H4 (cell line): ENCODE measurements at places on chromosomes 16 and 17.

GRCh38 chr17:77810536-77810935 is 148.0 kb upstream of the TNRC6C start:
- peak; percentile 67 for DNase-seq

DNA sequence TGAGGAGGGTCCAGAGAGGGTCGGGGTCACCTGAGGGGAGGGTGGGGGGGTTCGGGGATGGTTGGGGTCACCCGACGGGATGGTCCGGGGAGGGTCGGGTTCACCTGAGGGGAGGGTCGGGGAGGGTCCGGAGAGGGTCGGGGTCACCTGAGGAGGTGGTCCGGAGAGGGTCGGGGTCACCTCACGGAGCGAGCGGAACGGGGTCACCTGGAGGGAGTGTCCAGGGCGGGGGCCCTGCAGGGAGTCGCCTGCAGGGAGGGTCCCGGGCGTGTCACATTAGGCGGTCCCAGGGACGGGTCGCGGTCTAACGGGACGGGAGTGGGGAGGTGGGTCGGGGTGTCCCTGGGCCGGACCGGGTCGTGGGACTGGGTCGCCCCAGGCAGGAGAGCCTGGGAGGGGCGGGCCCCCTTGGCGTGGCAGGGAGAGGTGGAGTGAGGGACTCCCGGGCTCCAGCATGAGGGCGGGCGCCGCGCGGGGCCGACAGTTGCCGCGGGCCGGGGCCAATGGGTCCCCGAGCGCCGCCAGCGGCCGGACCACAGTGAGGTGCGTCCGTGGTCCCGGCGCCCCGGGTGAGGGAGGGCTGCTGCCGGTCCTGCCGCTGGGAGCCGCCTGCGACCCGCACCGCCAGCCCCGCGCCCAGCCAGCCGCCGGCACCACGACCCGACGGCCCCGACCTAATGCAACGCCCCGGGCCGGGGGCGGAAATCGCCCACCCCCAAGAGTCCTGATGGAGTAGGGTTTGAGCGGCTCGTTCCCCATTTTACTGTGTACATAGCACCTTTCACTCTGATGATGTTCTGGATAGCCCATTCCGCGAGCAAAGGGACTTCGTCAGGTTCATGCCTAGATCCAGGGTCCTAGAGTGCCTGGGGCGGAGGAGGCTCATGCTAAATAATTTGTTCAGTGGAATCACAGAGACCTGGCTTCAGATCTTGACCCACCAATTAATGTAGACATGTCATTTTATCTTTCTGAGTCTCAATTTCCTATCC is 1.2 kb upstream of the ABCA3 start:
- DNase-seq = no peak

DNA sequence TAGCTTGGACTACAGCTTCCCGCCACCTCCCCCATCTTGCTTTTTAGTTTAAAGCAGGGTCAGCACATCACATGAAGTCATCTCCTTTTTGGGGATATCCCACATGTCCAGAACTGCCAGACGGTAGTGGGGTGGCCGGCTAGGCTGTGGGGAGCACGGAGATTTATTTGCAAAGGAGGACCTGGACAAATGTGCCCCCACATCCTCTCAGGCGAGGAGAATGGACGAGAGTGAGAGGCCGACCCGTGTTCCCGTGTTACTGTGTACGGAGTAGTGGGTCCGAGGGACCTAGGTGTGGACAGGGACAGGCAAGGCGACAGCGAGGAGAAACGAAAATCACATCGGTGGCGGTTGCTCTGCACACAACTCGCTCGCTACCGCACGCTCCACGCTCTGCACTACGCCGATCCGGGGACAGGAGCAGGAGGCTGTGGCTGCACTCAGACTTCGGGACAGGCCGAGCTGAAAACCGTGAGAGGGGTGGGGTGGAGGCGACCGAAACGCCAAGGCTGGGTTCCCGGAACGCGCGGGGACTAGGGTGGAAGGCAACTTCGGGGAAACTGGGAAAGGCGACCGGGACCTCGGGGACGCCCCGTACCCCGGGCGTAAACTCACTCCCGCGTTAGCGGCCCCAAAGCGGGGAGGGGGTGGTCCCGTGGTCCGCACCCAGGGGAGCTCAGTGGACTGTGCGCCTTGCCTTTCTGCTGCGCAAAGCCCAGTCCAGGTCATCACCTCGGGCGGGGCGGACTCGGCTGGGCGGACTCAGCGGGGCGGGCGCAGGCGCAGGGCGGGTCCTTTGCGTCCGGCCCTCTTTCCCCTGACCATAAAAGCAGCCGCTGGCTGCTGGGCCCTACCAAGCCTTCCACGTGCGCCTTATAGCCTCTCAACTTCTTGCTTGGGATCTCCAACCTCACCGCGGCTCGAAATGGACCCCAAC is at the start of gene MT1A:
Gene MT1A (plus strand): TSS at position 853 of the 937 bp plus-strand sequence. CDS start 73 bp downstream, at position 926.
- no peak for DNase-seq

- peak; percentile 64 for DNase-seq
These were observed 330.3 kb upstream of the CDH5 start for GRCh38 chr16:66036184-66036583.

- DNase-seq = no peak
These were observed 58.3 kb downstream of the PRMT7 start for GRCh38 chr16:68369168-68369567.

DNA sequence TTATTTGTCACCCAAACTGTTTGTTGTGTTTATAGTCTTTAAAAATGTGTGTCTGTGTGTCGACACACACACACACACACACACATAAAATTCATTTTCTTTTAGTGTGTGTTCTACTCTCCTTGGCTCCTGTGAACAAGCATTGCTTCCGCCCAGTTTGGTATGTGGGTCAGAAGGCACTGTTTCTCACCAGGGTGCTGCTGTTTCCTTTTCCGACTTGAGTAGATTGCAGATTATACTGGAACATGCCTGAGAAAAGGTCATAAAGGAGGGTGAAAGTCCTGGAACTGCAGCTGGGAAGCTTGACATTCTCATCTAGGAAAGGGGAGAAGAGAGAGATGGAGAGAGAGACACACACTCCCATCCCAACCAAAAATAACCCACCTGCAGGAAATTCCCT is 330.3 kb downstream of the BCAS3 start:
- no peak for DNase-seq

- no peak for DNase-seq
These were observed 8.3 kb upstream of the PSMD3 start for GRCh38 chr17:39972271-39972670.

- no peak for DNase-seq
These were observed 7.5 kb downstream of the ANKRD11 start for GRCh38 chr16:89482817-89483205.

- DNase-seq = no peak
These were observed 9.8 kb upstream of the SOST start for GRCh38 chr17:43768382-43768781.

GRCh38 chr17:41697122-41697962 is 8.7 kb downstream of the EIF1 start:
- peak; percentile 47 for DNase-seq

DNA sequence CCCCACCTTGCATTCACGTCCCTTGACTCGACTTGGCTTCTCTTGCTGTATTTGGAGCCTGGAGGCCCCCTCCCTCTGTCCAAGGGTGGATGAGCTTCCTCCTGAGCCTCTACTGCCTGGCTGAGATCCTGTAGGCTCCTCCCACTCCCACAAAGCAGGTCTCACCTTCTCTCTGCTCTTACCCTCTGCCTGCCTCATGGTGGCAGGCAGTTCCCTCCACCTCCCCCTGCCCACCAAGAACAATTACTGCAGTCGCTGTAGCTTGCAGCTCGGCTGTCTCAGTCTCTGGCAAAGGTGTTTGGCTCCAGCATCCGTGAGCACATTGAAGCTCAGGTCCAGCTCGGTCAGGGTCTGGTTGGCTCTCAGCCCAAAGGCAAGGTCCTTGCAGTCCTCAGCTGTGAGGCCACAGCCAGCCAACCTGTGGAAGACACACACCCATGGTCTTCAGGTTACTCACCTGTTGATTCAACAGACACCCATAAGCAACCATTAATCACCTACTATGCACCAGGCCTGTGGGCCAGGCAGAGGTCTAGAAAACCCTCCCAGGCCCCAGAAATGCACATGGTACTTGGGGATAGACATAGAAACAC is 42.6 kb downstream of the NLRP1 start:
- no peak for DNase-seq

DNA sequence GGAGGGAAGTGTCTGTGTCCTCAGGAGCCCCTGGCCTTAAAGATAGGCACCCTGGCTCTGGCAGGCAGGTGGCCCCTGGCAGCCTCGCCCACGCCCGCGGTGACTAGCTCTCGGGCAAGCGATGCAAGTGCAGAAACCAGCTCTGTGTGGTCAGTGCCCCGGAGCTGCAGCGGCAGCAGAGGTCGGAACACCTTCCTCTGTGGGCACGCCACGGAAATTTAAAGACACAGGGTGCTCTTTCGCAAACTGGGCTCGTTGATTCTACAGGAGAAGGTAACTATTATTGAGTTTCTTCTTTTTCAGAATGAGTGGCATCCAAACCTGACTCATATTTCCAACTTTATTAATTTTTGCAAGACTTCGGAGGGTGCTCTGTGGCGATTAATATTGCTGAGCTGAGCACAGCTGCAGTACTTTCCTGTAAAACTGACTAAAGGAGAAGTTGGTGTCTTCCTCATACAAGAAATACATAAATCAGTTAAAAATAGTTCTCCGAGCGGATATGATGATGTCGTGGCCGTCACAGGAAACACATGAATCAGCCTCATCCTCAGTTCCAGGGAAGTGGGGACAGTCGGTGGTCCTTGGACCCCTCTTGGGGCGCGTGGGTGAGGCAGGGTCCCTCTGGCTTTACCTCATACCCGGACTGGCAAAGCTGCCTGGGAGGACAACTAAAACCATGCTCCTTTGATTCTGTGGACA is 120.2 kb downstream of the METRNL start:
- DNase-seq = no peak

GRCh38 chr16:84098939-84099338 is 17.8 kb downstream of the MBTPS1 start:
- no peak for DNase-seq

- DNase-seq = no peak
These were observed 188.1 kb upstream of the MPHOSPH6 start for GRCh38 chr16:82358161-82358560.

GRCh38 chr16:86455116-86455515 is 55.2 kb upstream of the FOXF1 start:
- DNase-seq = peak; percentile 93

GRCh38 chr17:21470861-21471260 is 94.7 kb downstream of the KCNJ12 start:
- DNase-seq = no peak

- DNase-seq = peak; percentile 68
These were observed 6.0 kb upstream of the CHRNE start for GRCh38 chr17:4908711-4909496.

DNA sequence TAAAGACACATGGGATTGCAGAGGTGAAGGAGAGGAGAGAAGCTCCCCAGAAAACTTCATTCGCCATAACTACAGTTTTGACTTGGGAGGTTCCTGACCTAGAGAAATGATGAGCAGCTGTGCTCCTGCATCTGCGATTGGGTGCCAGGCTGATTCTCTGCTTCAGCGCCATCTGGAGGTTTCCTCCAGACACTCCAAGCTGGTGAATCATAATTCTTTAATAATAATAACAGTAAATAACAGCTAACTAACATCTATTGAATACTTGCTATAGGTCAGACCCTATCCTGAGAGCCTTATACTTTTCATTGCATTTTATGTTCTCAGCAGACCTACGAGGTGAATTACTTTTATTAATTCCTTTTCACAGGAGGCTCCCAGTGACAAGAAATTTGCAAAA is 575.8 kb downstream of the TOX3 start:
- peak; percentile 33 for DNase-seq

DNA sequence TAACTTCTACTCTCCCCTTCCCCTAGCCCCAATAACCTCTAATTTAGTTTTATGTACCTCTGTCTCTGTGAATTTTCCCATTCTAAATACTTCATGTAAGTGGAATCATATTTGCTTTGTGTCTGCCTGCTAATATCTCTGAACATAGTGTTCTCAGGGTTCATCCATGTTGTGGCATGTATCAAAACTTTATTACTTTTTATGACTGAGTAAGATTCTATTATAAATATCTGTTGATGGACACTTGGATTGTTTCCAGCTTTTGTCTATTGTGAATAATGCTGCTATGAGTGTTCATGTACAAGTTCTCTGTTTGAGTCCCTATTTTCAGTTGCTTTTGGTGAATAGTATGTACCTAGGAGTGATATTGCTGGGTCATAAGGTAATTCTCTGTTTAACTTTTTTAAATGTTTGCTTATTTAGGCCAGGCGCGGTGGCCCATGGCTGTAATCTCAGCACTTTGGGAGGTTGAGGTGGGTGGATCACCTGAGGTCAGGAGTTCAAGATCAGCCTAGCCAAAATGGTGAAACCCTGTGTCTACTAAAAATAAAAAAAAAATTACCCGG is 92.8 kb downstream of the CHD9 start:
- DNase-seq = no peak

DNA sequence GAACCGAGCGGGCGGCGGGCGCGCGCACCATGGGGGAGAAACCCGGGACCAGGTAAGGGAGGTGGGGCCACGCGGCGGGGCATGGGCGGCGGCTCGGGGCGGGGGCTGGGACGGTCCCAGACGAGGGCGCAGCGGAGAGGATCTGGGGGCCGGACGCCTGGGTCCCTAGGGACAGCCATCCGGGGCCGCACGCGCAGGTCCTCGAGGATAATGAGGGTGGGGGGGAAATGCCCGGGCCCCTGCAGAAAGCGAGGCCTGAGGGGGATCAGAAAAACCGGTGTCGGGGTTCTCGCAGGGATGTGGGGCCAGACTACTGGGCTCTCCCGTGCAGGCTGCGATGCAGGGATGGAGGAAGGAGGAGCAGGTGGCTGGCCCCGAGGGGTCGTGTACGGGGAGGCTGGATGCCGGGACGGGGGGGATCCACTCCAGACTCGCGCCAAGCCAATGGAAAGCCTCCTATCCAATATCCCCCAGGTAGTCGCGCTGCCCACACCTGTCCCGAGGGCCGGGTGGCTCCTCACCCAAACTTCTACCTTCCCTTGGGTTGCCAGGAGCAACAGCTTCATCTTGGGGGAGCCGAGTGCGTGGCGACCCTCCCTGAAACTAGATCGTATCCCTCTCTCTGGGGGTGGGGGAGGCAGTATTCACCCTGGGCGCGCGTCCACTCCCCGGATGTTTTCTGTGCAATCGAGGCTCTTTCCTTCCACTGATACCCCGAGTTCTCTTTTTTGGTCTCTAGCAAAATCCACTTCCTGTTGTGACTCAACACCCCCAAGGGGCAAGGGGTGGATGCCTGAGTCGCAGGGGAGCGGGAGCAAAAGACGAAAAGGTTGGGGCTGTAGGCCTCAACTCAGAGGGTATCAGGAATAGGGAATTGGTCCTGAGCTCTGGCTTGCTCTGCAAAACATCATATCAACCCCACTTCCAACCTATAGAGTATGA is 532 bp downstream of the ARRB2 start:
- DNase-seq = no peak

DNA sequence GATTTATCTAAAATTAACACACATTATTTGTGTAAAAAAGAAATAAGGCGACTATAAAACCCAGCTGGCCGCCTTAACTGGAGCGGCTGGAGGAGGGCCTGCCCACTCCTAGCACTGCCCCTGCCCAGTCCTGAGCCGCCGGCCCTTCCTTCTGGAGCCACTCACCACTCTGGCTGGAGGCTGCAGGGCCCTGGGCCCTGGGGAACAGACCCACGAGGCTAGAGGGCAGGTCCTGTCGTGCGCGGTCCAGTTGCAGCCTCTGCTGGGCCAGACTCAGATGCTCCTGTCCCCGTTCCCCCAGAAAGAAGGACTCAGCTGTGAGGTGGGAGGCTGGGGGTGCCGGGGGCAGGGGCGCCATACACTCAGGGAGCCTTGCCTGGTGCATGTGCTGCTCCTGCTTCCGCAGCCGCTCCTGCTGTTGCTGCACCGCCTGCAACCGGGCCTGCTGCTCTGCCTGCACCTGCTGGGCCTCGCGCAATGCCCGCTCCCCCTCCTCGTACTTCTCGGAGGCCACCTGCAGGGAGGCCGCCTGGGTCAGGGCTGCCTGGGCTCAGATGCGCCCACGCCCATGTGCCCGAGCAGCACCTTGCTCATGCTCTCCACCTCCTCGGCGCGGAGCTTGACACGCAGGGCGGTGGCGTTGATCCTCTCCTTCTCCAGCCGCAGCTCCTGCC is 9.0 kb upstream of the MRPL38 start:
- DNase-seq = no peak
